Stimulated activated CD8-positive, alpha-beta memory T cell treated with anti-CD3 and anti-CD28 coated beads, Interleukin-7, amount 100 ng/mL, for 1 hour (primary cell): ENCODE measurements at places on chromosomes 12 and 14.

DNA sequence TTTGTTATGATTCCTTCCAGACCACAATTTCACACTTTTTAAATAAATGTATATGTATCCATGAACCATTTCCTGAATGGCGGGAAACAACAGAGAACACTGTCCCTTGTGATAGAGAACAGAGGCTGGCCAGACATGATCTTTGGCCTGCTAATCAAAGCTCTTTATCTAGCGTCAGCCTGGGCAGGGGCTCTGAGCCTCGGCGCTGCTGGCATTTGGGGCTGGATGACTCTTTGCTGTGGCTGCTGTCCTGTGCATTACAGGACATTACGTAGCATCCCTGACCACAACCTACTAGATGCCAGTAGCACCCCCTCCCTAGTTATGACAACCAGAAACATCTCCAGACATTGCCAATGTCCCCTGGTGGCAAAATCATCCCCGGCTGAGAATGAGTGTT is 77.7 kb downstream of the DNAH10 start:
- DNase-seq = no peak

GRCh38 chr14:78933948-78934524 is 763.9 kb downstream of the NRXN3 start:
- DNase-seq = no peak

DNA sequence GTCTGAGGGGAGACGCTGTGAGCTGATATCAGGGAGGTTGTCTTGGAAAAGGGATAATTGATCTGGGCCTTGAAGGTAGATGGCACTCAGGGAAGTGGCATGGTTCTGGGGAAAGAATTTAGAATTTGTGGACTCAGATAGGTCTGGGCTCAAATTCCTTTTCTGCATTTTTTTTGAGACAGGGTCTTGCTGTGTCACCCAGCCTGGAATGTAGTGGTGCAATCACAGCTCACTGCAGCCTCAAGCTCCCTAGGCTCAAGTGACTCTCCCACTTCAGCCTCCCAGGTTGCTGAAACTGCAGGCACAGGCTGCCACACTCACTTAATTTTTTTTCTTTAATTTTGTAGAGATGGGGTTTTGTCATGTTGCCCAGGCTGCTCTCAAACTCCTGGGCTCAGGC is 98.1 kb upstream of the NCOR2 start:
- DNase-seq = no peak

DNA sequence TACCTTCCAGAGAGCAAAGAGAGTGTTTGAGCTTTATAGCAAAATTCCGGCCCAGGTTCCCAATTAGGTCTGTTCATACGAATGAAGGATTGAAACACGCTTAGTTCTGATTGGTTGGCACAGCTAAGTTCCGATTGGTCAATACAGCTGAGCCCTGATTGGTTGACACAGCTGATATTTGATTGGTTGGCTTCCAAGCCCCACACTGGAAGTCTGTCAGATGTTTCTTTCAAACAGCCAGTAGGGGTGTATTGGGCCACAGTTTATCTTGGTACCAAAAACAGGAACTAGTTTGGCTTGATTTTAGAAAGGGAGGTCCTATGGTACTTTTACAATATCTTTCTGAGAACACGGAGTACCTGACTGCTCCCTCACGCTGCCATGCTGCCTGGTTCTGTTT is 93.4 kb downstream of the CAND1 start:
- DNase-seq = no peak

GRCh38 chr14:70027785-70028428 is 148.7 kb downstream of the SMOC1 start:
- peak; percentile 15 for DNase-seq

DNA sequence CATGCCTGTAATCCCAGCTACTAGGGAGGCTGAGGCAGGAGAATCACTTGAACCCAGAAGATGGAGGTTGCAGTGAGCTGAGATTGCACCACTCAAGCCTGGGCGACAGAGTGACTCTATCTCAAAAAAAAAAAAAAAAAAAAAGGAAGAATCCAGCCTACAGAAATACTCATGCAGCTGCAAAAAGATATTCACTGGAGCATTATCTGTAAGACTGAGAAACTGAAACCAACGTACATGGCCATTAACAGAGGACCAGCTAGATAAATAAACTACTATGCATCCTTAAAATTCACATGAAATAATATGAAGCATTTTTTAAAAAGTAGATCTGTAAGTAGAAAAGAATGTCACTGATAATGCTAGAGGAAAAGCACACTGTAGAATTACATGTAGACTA is 3.5 kb downstream of the SLC7A7 start:
- no peak for DNase-seq
